ENCODE measurements at places on chromosomes 2 and 18. TPM values are rescaled to one million over a fixed set of nuclear protein-coding genes. Genes with fewer than 3 reads are reported as not detected.

Gene ITGB1BP1
- 73.6 TPM for polyA plus RNA-seq

DNA sequence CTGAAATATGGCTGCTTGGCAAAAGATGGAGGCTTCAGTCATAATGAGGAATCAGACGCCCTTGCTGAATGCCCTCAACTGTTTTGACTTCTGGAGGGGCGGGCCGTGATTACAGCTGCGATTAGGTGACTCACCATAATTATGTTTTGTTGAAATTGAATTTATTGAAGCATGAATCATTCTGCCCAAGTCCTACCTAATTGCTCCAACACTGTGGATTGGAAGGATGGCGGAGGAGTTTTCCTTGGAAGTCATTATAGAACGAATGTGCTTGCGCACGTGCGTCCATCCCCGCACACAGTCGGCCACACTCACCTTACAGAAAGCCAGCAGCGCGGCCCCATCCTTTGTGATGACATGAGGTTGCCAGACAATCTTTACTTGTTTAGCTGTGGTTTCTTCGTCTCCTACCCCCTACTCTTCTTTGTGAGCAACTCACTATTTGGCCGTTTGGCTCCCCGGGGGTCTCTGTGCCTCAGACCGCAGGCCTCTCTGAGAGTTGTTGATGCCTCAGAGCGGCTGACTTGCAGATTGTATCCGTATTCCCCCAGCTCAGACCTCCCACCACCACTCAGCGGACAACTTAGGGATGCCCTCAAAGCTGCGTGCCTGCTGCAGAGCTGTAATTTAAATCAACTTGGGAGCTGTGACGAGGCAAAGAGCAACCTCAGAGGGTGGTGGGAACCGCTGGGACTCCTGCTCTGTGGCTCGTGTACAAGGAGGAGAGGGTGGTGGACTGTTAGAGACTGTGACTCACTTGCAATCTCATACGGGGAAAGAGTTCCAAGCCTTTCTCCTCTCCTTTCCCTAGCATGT, 513.4 kb downstream of the TNS1 start:
- DNase-seq: no peak

- DNase-seq: no peak
Observed at GRCh38 chr2:233416199-233416598, 61.9 kb downstream of the DGKD start.

DNA sequence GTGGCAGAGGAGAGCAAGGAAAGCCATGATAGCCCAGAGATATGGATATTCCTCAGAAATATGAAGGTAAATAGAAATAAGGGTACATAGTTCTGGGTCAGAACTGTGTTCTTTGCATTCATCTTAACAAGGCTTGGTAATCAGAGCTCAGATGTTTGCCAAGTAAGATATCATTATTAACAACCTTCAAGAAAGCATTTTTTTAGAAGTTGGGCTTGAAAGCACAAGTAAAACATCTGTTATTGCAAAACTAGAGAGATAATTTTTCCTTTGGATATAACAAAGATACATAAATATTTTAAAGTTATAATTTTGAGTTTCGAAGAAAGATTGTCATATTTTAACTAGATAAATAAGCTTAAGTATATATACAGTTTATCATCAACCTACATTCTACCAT, 171.4 kb downstream of the ZNF804A start:
- no peak for DNase-seq

- DNase-seq: no peak
Observed at GRCh38 chr2:176079285-176079830, 4.4 kb downstream of the EVX2 start.

Measured in left renal pelvis (tissue), 4 donors.